ENCODE measurements at places on chromosomes 2 and 18.

DNA sequence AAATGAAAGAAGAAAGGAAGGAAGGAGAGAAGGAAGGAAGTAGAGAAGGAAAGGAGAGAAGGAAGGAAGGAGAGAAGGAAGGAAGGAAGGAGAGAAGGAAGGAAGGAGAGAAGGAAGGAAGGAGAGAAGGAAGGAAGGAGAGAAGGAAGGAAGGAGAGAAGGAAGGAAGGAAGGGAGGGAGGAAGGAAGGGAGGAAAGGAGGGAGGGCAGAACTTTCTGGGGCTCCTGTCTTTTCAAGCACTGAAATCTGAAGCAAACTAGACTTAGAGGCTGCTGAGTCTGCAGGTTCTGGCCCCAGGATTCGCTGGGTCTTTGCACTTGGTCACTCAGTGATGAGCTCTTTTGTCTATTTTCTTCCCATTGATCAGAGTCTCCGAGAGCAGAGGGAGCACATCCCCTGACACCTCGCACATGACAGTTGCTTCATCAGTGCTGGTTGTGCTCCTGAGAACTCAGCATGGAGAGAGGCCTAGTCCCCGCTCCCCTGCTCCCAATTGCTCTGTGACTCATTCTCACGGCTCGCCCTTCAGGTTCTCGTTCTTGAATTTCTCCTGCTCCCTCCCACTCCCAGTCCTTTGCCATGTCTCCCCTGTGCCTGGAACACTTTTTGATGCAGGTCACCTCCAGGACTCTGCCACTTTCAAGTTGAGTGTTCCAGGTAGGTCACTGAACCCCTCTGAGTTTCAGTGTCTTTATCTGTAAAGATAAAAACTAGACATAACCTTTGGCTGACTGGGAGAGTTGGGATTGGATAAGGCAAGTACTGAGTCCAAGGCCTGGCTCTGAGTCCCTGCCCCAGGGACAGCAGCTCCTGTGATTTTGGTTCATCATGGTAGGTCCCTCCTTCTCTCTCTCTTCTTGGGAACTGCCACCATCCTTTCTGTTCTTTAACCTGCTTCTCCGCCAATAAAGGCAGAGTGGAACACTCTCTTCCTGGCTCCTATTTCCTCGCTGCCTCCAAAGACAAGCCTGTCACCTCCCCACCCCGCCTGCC is 55.2 kb downstream of the TNP1 start:
- no peak for DNase-seq

DNA sequence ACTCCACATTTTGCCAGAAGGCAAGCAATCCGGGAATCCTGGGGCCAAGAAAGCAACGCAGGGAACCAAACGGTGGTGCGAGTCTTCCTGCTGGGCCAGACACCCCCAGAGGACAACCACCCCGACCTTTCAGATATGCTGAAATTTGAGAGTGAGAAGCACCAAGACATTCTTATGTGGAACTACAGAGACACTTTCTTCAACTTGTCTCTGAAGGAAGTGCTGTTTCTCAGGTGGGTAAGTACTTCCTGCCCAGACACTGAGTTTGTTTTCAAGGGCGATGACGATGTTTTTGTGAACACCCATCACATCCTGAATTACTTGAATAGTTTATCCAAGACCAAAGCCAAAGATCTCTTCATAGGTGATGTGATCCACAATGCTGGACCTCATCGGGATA is 26.8 kb downstream of the B3GNT2 start:
- no peak for DNase-seq

GRCh38 chr2:18520451-18521425 is 39.7 kb downstream of the RDH14 start:
- DNase-seq = peak; percentile 81

DNA sequence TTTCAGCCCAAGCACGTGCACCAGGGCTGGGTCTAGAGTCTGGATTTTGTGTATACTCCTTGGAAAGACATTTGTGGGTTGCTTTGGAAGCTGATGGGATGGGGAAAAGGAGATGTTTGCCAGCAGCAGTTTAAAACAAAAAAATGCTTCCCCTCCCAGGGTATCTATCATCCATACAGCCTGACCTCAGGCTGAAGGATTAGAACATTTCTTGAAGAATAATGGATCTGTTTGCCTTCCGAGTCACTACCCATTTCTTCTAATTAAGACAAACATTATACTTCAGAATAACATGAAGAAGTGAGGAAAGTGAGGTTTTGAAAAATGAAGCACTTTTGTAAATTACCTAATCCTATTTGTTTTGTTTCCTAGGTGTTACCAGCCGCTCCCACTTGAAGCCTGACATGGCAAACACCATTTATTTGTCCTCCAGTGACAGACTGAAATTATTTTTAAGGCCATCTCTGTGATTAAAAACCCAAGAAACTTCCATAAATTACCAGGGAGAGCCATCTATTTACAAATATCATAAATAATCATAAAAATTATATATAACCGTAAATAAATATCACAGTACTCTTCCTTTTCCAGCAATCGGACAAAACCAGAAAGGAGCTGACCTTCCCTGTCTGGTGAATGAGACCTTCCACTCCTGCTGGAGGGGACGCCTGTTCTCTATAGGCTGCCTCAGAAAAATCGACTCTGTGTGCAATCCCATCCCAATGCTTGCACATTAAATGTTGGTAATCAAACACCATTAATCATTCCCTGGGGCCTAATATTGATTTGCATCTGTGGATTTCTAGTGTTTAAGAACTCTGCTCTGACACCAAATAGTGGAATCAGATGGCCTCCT is 106.8 kb downstream of the C1D start:
- no peak for DNase-seq

- no peak for DNase-seq
Measured at GRCh38 chr2:171894612-171894947, 536 bp upstream of the SLC25A12 start.

- DNase-seq = no peak
Measured at GRCh38 chr2:105291981-105292380, 37.6 kb downstream of the TGFBRAP1 start.

DNA sequence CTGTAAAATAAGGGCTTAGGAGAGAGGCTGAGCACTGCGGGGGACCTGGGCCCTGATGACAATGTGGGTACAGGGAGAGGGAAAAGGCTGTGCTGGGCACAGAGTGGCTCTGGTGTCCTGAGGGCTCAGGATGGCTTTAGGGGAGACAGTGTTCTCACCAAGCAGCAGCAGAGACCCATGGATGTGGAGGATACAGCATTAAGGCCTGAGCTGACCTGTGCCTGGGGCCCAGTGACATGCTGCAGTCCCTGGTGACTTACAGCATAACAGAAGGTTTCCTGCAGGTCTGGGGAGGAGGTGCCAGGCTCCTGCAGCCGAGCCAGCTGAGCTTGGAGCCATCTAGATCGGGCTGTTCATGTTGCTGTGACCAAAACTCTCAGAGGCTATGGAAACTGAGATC is 191.3 kb upstream of the SMAD2 start:
- DNase-seq = no peak

DNA sequence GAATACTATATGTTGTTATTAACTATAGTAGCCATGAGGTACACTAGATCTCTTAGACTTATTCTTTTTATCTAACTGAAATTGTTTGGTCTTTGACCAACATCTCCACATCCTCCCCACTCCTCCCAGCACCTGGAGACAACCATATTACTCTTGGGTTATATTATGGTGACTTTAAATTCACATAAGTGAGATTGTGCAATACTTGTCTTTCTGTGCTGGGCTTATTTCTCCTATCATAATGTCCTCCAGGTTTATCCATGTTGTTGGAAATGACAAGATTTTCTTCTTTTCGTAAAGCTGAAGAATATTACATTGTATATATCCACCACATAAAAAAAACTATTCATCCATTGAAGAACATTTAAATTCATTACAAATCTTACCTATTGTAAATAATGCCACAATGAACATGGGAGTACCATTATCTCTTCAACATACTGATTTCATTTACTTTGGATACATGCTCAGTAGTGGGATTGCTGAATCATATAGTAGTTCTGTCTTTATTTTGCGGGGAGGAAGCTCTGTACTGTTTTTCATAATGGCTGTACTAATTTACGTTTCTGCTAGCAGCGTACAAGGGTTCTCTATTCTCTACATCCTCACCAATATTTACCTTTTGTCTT is 159.2 kb upstream of the SCN7A start:
- peak; percentile 94 for DNase-seq

DNA sequence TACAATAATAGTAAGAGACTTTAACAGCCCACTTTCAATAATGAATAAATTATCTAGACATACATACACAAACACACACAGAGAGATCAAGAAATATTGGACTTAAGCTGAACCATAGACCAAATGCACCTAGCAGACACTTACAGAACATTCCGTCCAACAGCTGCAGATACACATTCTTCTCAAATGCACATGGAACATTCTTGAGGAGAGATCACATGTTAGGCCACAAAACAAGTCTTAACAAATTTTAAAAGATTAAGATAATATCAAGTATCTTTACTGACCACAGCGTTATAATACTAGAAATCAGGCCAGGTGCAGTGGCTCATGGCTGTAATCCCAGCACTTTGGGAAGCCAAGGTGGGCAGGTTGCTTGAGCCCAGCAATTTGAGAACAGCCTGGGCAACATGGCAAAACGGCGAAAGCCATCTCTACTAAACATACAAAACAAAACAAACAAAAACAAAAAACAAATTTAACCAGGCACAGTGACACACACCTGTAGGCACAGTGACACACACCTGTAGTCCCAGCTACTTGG is 7.4 kb downstream of the CERKL start:
- no peak for DNase-seq

DNA sequence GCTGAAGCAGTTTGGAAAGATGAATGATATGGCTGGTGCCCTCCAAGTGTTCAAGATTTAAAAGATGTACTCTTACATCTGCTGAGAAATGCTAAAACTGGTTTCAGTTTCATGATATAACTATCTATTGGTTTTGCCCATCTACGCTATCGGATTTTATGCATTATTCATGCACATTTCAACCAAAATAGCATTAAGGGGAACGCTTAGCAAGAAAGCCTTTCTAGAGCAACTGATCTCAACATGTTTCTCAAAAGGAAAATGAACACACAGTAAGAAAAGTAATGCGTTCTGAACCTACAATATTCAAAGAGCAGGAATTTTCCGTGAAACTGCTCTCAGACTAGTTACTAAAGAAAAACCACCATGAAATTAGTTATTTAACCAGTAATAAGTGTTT is 93.9 kb downstream of the CABYR start:
- DNase-seq = no peak

- peak; percentile 59 for DNase-seq
Measured at GRCh38 chr18:12391487-12392165, 14.6 kb upstream of the AFG3L2 start.

- no peak for DNase-seq
Measured at GRCh38 chr18:75199327-75199726, 9.6 kb downstream of the PTGR3 start.

DNA sequence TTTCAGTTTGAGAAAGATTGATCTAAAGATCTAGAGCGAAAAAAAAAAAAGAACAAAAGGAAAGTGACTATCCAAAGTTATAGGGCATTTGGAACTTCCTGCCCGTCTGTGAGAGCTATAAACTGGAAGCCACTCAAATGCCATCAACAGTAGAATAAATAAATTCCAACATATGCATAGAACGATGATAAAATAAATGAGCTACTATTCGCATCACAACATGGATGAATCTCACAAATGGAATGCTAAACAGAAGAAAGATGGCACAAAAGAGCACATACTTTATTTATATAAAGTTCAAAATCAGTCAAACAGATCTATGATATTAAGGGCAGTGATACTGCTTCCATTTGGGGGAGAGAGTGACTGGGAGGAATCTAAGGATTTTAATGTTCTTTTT is 128.8 kb downstream of the TTC32 start:
- DNase-seq = no peak

GRCh38 chr2:239762106-239762505 is 263.0 kb downstream of the NDUFA10 start:
- DNase-seq = no peak

GRCh38 chr2:235505181-235505741 is 11.4 kb downstream of the AGAP1 start:
- no peak for DNase-seq

GRCh38 chr18:13932285-13933025 is 17.1 kb upstream of the MC2R start:
- DNase-seq = no peak

- peak; percentile 13 for DNase-seq
Measured at GRCh38 chr2:237734905-237735623, 63.5 kb upstream of the RBM44 start.

DNA sequence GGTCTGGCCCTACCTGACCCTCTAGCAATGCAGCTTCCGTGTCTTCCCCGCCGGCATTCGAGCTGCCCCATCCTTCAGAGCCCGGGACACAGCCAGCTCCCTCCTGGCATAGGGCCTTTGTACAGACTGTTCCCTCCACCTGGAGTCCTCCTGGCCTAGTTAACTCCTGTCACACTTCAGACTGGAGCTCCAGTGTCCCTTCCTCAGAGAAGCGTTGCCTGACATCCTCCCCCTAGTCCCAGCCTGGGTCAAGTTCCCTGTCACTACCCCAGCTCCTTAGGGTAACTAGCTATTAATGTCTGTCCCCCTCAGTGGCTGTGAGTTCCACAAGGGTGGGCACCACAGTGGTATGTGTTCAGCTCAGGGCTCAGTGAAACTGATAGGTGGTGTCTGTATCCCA is 45.5 kb upstream of the LOXHD1 start:
- DNase-seq = no peak

- DNase-seq = no peak
Measured at GRCh38 chr18:61079714-61080113, 253.5 kb upstream of the CDH20 start.

- DNase-seq = no peak
Measured at GRCh38 chr2:199870581-199870980, 19.6 kb upstream of the FTCDNL1 start.

DNA sequence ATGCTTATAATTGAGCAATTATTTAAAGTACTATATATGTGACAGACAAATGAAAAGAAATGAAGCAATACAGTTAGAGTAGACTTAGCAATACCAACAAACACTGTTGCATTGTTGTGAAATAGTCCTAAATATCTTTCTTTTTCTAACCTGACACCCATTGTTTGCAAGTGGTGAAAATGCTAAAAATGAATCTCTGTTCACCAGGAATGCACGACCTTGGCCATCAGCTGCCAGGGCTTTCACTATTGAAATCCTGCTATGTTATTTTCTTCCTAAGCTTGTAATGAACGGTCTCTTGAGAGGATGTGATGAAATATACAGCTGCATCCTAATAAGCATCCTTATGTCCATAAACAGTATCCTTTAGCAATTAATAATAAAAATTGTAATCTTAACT is 136.2 kb upstream of the MGAT5 start:
- DNase-seq = no peak

DNA sequence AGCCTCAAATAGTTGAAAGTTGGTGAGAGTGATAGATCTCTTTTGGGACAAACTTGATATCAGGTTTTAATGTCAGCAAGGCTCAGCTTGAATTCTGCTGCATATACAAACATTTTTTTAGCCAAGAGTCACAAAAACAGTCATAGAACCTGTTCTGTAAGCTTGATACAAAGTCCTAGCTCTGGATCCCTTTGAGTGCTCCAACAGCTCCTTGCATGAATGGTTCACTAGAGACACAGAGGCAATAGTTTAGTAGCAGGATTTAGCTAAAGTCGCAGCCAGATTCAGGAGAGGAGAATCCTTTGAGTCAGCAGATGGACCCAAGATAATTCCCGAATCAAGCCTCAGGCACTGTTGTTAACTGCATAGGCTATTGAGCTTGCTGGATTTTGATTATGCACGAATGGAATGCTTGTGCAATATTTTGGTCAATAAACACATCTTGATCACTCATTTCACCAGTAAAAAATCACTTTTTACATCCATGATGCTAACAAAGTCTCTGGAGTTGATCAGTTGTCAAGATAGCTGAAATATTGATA is 148.6 kb downstream of the KLHL14 start:
- no peak for DNase-seq
